NCI-H226 (cell line): ENCODE measurements at places on chromosomes 6 and 20.
A peak's percentile ranks its signal among the peaks of the same experiment; 100 is the strongest.

- peak; percentile 24 for DNase-seq
These were observed 213.3 kb upstream of the THEMIS start for GRCh38 chr6:128114164-128114563.

GRCh38 chr6:41470331-41471063 is 75.7 kb upstream of the FOXP4 start:
- peak; percentile 32 for DNase-seq

DNA sequence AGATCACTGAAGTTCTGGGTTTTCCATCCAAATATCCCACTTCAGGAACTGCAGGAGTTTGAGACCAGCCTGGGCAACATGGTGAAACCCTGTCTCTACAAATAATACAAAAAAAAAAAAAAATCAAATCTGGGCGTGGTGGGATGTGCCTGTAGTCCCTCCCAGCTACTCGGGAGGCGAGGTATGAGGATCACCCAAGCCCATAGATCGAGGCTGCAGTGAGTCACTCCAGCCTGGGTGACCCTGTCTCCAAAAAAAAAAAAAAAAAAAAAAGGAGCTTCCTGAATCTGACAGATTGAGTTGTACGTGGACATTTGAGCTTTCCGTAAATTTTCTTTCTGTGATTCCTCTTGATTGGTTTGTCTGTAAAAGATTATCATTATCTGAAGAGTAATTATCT is 55.6 kb downstream of the TULP4 start:
- DNase-seq: no peak

DNA sequence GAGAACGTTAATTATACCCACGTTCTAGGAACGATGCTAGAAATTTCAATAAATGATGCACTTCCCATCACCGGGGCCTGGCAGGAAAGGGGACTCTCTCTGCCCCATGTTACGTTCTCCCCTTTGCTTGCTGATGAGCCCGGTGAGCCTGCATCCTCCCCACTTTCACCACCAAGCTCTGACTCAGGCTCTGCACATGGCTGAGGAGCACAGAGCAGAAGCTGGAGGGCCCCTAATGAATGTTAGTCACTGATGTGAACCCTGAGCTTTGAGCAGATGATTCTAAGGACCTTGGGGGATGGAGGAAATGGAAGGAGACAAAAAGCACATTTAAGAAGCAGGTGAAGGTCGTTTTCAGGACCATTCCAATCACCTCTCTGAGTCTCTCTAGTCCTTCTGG is 468.2 kb upstream of the ARID1B start:
- no peak for DNase-seq

- DNase-seq: no peak
These were observed 68.0 kb downstream of the EYA2 start for GRCh38 chr20:46962452-46963195.

DNA sequence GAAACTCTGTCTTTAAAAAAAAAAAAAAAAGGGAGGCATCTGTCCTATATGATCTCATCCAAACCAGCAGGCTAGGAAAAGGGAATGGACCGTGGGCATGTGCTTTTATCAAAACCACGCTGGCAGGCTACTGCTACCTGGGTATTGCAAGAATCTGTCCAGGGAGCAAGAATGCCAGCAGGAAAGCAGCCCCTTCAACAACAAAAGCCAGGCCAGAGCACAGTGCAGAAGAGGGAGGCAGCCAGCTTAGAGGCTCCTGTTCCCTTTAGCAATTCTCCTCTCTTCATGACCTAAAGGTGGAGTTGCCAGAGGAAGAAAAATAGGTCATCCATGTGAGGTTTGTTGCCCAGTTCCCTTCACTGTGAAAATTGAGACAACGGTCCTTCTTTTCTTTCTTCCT is 18.2 kb downstream of the TBC1D20 start:
- DNase-seq: peak; percentile 46

- DNase-seq: no peak
These were observed 324.1 kb upstream of the SYNCRIP start for GRCh38 chr6:85966828-85967227.

DNA sequence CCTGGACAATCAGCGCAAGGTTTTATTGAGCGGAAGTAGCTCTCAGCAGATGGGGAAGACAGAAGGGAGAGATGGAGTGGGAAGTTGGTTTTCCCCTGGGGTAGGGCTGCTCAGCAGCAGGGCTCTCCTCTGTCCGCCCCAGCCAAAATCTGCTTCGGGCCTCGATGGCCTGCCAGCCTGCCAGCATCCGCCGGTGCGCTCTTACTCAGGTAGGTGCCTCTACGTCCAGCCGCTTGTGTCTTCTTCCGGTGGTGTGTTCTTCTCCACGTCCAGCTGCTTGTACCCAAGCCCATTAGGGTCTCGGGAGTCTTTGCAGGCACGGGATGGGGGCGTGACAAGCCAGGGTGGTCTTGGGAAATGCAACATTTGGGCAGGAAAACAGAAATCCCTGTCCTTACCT is 1340.0 kb upstream of the MAP3K7 start:
- no peak for DNase-seq

DNA sequence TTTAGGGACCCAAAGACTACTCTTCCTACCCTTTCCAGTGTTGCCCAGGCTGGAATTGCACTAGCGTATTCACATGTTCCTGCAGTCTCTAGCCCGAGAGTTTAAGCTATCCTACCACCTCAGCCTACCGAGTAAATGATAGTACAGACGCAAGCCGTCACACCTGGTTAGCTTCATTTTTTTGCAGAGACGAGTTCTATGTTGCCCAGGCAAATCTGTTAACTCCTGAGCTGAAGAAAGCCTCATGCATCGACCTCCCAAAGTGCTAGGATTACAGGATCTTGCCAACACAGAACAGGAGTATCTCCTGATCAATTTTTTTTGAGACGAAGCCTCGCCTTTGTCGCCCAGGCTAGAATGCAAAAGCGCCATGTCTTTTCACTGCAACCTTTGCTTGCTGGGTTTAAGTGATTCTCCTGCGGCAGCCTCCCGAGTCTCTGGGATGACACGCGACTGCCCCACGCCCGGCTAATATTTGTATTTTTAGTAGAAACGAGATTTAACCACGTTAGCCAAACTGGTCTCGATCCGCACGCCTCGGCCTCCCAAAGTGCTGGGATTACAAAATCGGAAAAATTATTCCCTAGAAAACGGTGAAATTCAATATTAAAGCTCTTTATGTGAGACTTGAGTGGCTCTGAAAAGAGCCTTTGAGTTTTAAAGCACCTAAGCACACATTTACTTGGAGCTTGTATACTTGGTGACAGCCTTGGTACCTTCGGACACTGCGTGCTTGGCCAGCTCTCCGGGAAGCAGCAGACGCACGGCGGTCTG is 128.5 kb downstream of the HFE start:
- no peak for DNase-seq

DNA sequence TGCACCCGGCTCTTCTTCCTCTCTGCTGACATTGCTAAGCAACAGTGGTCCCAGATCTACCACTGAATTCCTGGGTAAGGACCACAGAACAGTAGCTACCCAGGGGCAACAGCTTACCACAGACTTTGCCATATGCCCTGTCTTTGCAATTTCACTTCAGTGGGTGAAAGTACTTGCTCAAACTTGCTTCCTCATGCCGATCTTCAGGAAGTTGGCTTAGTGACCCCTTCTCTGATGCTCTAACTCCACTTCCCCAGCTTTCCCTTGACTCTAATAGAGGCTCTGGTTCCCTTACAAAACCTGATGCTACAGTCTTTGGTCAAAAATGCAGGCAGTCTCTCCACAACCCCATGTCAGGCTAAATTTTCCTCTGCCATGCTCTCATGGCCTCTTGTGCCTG is 3.3 kb upstream of the TAAR5 start:
- no peak for DNase-seq

GRCh38 chr6:109212683-109213082 is 117.4 kb downstream of the CEP57L1 start:
- no peak for DNase-seq

DNA sequence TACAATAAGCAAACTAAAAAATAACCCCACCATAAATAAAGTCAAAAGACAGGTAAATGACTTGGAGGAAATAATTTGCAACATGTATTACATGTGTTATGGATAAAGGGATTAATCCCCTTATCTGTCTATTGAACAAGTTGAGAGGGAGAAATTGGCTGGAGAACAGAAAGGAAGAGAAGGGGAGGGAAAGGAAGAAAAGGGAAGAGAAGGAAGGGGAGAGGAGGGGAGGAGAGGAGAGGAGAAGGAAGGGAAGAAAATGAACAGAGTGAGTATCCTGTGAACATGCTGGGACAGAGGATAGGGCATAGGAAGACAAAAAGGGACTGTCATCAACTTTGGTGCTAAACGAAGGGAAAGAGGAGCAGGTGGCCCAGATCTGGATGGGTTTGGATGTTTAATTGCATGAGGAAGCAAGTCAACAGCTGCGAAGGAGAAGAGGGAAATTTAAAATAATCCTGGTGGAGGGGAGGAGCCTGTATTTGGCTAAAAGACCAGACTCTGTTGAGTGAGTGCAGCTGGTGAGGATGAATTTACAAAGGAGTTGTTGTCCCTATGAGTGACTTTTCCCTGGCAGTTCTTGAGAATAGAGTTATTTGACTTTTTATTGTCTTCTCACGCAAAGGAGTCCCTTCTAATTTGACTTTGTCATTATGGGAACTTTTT is 14.2 kb upstream of the SHLD1 start:
- no peak for DNase-seq

- peak; percentile 29 for DNase-seq
These were observed 5.0 kb upstream of the HSPA12B start for GRCh38 chr20:3727401-3728021.

- no peak for DNase-seq
These were observed at the start of gene ADIG for GRCh38 chr20:38581013-38581412. Gene ADIG (plus strand): TSS chr20:38581197. CDS start chr20:38581251, 54 bp downstream.

GRCh38 chr6:34341481-34341971 is 50.9 kb downstream of the NUDT3 start:
- DNase-seq: no peak

- DNase-seq: no peak
These were observed 91.7 kb downstream of the RNF182 start for GRCh38 chr6:14016432-14016831.

DNA sequence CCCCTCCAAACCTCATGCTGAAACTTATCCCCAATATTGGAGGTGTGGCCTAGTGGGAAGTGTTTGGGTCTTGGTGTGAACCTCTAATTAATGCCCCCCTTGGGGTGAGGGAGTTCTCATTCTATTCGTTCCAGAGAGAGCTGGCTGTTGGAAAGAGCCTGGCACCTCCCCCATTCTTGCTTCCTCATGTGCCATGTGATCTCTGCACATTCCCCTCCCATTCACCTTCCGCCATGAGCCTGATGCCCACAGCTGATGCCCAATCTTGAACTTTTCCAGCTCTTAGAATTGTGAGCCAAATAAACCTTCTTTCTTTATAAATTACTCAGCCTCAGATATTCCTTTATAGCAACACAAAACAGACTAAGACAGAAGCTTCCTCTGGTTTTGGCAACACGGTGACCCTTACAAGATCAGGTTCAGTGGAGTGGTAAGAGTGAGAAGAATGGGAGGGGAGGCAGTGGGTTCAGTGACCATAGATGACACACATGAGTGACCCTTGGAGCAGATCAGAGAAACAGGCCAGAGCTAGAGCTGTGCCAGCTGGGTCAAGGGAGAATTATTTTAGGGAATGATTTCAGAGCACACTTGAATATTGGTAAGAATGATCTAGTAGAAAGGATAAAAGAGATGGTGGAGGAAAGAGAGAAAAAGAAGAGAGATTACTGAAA is 176.4 kb downstream of the LY86 start:
- no peak for DNase-seq

DNA sequence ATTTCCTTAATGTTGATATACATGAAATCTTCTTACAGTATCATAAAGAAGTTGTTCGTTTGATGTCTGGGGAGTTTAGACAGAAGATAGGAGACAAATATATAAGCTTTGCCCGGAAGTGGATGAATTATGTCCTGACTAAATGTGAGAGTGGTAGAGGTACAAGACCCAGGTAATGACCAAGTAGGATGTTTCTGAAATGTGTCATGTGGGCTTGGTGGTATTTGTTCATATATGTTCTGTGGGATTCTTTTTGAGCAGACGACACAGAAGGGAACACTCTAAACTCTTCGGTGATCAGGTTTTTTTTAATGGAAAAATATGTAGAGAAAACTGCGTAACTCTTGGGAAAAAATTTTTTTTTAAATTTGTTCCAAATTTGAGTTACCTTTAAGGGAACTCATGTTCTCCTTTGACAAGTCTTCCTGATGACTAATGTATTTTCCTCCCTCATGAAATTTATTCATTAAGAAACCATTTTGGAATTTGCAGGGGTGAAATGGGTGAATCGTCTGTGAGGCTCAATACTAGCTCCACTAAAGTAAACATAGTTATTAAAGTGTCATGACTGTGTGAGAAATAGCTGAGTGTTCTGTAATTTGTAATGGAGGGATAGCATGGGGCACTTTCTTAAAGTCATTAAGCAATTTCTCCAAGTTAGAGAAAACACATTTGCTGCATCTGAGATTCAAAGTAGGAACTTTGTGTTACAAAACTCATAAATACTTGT is 100.6 kb downstream of the MAP3K4 start:
- DNase-seq: peak; percentile 52

GRCh38 chr6:46254946-46255345 is 84.2 kb upstream of the ENPP5 start:
- DNase-seq: no peak

GRCh38 chr20:37406010-37406998 is 60.4 kb downstream of the SRC start:
- DNase-seq: peak; percentile 29

DNA sequence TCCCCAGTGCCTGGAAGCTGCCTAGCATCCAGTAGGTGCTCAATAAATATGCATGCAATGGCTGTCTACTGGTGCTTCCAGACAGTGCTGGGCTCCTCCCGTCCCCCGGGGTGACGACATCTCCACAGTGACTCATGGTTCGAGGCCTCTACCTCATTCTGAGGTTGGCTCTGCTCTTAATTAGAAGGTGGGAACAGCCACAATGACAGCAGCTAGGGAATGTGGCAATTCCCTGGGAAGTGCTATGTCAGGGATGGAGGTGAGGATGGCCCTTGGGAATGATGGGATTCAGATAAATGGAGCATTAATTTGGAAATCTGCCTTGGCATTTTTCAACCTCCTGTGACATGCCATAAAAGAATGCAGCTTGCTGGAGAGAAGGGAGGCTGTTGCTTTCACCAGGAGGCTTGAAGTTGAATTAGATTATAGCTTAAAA is 43.5 kb upstream of the NFATC2 start:
- peak; percentile 88 for DNase-seq

DNA sequence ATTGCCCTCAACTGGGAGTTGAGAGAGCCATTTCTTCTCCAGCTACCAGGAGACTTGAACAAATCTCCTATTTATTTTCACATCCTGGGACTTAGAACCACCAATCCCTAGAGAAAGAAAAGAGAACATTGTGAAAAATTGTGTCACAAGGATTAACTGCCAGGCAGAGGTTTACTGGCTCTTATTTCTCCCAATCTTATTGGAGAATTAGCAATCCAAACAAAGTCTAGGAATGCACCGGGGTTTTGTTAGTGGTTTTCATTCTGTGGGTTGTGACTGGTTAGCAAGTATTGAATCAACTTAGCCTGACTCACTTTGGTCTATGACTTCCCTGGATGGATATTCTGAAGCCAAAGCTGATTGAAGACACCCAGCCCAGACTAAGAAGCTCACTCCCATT is 21.2 kb upstream of the ENPP5 start:
- DNase-seq: peak; percentile 42

DNA sequence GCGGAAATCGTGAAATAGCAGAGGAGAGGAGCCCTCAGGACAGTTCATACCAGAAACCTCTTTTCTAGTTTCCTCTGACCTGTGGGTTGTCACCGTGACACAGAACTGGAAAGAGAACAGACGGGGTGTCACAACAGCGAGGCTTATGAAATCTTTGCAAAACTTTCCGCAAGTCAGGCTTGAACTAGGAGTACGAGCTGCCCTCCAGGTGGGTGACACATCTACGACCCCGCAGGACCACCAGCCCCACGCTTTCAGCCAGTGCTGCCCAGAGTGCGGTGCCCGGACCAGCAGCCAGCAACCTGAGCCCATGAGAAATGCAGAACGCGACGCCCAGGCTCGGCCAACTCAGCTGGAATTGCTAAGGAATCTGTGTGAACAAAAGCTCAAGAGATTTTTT is 30.8 kb downstream of the WRNIP1 start:
- DNase-seq: no peak
